Diencephalon (tissue), 1 donor: ENCODE measurements at places on chromosomes 12 and 14. TPM values are rescaled to one million over a fixed set of nuclear protein-coding genes. Genes with fewer than 3 reads are reported as not detected.

Gene AGAP2
- 55.6 TPM for total RNA-seq

Gene SLC38A4
- 2.1 TPM for total RNA-seq

Gene PDZRN4
- total RNA-seq, result 60.0 TPM

Gene ITGB7
- 0.46 TPM for total RNA-seq

Gene SERPINA12
- total RNA-seq, result not detected

Gene ARPC3
- total RNA-seq, result 156 TPM

Gene SPX
- 2.3 TPM for total RNA-seq

Gene VPS29
- 105 TPM for total RNA-seq

Gene C12orf54
- not detected for total RNA-seq

Gene SMARCD1
- 50.3 TPM for total RNA-seq

Gene EXOC3L4
- total RNA-seq, result 0.46 TPM
